ENCODE measurements at places on chromosomes 4 and X. TPM values are rescaled to one million over a fixed set of nuclear protein-coding genes. Genes with fewer than 3 reads are reported as not detected.

The SSX1 gene
- total RNA-seq, result not detected

The USP17L27 gene
- not detected for total RNA-seq

The RASGEF1B gene
- total RNA-seq, result 34.7 TPM

DNA sequence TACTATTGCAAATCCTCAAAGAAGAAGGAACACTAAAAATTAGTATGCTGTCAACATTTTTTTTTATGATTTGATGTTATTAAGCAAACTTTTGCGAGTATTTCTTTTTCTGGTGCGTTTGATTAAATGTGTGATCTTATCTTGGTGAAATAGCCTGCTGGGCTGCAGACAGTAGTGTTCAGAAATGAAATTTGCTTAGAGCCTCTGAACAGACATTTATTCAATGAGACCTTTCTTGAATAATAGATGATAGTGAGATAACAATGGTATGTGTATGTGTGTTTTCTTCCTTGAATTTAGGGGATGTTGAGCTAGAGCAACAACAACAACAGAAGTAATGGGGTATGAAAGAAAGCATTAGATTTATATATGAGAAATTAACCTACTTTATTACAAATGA lies 12.7 kb downstream of the ADGRL3 start:
- DNase-seq, result no peak

GRCh38 chr4:169621731-169622492 lies 1.5 kb downstream of the CLCN3 start:
- no peak for DNase-seq

GRCh38 chr4:10063544-10064300 lies 42.4 kb upstream of the SLC2A9 start:
- peak; percentile 14 for DNase-seq

DNA sequence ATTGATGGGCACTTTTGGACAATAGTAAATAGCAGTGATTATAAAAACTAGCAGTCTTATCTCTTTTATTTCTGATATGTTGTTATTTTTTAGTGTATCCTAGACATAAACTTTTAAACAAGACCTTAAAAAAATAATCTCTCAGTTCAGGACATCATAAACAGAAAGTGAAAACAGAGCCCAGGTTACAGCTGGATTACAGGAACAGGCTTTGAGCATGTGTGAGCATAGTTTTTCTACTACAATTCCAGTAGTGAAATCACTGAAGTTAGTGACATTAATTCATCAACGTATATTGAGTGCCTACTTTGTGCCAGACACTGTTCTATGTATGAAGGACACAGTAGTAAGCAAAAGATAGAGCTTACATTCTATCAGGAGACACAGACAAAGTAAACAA lies 16.9 kb downstream of the TRIM75 start:
- no peak for DNase-seq

DNA sequence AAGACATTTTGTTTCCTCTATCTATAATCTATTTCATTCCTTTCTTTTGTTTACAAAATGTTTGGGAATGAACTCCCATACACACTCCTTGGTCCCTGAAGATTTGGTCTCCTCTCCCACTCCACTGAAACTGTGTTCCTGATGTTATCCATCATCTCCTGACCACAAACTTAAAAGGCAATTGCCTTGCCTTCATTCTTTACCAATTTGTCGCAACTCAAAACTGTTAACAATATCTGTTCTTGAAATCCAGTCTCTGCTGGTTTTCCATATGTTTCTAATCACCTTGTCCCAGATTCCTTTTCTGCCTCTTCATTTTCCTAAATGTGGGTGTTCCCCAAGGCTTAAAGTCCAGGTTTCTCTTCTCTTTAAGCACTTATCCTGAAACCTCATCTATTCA lies 262.2 kb upstream of the TTC29 start:
- DNase-seq, result no peak

DNA sequence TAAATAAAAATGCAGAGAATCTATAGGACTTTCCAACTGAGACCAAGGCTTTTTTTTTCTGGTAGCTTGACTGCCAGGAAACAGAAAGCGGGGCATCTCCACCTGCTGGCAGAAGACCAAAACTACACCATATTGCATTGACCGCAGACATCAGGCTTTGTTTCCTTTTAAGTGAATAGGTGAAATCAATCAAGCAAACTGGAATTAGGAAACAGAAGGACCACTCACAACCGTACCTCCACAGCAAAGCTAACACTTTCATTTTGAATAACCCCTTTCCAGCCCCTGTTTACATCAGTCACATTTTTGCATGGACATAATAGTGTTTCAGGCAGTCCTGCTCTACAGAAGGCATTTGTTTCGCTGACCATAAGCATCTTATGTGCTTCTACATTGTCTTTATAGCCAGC lies 218.2 kb downstream of the IDS start:
- peak; percentile 27 for DNase-seq

Data from left lung (tissue), 14 donors.